ENCODE measurements at places on chromosomes 6 and 20.

GRCh38 chr6:135181333-135182070 is 394 bp downstream of the MYB start:
- no peak for DNase-seq

- DNase-seq, result peak; percentile 3
Observed at GRCh38 chr20:17343656-17344452, 117.0 kb downstream of the PCSK2 start.

DNA sequence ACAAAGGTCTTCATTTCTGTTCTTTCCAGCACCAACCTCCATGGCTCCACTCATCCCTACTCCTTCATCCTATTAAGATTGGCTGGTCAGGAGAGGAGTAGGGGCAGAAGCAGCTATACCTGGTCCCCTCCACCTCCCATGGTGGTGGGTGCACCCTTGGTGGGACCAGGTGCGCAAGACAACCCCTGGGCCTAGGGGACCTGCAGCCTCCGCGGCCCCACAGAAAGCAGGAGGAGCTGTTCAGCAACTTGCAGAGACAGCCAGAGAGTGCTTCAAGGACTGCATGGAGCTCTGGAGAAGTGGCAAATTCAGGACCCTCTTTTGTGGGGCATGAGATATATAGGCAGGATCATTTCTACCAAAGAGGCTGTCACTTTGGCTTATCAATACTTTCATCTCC is 9.8 kb downstream of the ULBP2 start:
- no peak for DNase-seq

- no peak for DNase-seq
Observed at GRCh38 chr6:40894962-40895799, 143.8 kb downstream of the UNC5CL start.

- no peak for DNase-seq
Observed at GRCh38 chr6:100186552-100186951, 192.5 kb upstream of the MCHR2 start.

DNA sequence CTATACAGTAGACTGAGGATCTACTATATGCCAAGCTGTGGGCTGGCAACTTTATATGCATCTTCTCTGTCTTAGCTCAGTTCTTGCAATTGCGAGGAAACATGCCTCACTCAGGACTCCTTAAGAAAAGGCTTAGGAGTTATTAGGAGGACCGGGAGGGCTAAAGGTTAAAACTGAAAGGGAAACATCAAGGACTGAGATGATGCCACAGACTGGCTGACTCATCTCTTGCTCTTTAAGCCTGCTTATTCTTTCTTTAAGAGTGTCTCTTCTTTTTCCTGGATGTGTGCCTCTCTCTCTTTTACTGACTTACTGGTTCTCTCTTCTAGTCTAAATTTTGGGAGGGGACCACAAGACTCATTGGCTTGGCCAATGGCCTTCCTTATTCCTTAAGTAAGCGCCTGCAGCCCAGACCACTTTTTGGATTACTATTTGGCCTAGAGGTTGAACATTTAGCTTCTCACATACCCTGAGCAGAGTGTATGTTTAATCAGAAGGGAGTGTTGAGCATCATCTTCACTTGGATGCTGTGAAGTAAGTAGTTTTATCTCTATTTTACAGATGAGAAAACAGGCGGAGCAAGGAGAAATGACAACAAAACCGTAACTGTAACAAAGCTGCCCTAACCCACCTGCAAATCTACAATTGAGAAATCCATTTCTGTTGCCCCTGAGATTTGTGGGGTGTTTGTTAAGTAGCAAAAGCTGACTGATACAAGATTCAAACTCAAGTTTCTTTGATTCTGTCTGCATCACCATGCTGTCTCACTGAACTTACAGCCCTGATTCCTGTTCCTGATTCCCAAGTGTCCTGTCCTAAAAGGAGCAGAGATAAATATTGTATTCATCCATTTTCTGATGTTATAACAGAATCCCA is 7.2 kb upstream of the SDC4 start:
- DNase-seq, result no peak

GRCh38 chr6:149342525-149342924 is 25.0 kb downstream of the TAB2 start:
- no peak for DNase-seq

- DNase-seq, result no peak
Observed at GRCh38 chr6:225121-225721, 67.1 kb upstream of the DUSP22 start.

DNA sequence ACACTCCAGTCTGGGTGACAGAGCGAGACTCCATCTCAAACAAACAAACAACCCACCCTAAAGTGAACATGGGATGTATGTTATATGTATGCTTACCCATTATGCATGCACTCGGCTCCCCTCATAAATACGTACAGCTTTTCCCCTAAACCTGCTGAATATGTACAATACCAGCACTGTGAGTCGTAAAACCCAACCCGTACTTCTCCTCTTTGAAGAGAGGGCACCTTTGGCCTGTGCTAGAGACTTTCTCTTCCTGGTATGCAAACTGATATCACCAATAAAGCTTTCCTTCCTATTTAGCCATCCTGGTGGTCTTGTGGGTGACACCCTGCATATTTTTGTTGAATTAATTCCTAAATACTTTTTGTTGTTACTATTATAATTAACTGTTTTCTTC is 51.3 kb downstream of the VSTM2L start:
- DNase-seq, result no peak

DNA sequence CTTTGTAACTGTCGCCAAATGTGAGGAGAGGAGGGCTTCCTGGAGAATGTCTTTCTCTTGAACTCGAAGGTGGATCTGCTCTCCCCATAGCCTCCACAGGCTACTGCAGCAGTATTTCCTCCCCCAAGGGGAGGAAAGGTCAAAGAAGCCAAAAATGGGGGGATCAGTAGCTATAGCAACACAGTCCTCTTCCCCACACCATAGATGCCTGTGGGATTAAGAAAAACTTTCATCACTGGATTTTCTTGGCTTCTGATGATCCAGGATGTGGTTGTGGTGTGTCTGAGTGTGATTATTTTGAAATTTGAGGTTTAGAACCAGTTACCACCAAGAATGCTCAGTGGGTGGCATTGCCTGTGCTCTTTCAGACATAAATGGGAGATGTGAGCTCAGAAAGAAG is 140.1 kb upstream of the SPACA1 start:
- DNase-seq, result no peak

DNA sequence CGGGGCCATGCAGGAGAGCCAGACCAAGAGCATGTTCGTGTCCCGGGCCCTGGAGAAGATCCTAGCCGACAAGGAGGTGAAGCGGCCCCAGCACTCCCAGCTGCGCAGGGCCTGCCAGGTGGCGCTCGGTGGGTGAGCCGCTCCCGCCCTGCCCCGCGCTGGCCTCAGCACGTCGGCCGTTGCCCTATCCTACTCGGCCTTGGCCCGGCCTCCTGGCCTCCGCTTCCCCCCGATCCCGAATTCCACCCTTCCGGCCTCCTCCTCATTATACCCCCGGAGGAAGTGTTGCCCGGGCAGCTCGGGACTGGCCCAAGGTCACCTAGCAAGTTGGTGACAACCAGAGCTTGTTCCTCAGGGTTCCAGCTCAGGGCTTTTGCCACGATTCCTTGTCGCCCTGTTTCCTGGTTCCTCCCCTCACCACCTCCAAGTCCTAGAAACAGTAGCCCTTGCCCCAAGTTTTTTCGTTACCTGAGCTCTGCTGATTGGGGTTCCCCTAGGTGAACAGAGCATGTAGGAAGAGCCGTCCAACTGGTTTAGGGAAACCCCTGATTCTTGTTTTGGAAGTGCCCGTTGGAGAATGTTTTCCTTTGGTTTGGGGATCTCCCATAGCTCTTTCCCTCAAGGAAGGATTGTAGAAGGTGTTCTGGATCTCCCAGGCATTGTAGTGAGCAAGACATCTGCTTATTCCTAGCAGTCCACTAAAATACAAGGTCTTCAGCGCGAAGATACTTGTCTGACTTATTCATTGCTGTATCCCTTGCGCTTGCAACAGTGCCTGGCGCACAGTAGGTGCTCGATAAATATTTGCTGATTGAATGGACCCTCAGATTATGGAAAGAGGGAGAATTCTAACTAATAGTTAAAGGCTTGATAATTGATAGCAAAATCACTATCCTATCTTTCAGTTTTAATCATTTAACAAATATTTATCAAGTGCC is 641 bp downstream of the ARFGEF2 start:
- no peak for DNase-seq

- DNase-seq, result no peak
Observed at GRCh38 chr6:45467853-45468252, 90.1 kb upstream of the SUPT3H start.

- DNase-seq, result no peak
Observed at GRCh38 chr6:166716910-166717617, 90.0 kb upstream of the RPS6KA2 start.

GRCh38 chr6:79984261-79984660 is 20.2 kb upstream of the TTK start:
- DNase-seq, result peak; percentile 6

DNA sequence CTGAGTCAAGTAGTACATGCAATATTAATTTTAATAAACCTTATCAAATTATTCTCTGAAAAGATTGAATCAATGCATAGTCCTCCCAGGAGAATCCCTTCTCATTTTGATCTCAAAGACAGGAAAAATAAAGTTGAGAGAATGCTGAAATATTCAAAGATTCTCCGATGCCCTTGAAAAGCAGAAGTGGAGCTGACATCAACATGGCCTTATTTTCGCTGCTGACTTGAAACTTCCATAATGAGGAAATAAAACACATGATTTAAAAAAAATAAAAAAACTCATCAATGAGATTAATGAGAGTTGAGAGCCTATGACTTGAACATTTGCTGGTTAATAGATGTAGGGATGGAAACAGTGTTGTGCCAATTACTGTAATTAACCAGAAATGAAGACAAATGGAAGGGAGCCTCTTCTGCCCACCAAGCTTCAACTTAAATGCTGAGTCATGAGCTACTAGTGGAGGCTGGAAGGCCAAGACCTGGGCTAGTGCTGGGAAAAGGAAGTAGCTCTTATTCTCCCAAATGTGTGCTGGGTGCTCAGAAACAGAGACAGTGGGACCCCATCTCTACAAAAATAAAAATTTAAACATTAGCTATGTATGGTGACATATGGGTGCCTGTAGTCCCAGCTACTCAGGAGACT is 139.9 kb downstream of the BFSP1 start:
- DNase-seq, result no peak

DNA sequence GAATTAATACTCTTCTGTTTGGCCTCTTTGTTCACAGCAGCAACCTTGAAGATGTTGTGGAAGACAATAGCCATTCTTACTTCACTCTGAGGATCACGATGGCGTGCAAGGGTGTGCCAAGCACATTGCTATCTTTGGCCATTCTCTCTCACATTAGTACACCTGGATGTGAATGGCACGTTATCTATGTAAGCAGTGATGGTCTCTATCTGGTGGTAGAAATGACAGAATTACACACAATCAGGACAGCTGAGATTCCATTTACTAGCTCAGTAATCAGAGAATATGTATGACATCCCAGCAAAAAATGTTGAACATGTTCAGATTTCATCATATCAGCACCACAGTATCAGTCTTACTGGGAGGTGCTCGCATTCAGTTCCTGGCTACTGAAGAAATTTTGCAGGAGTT is 116.2 kb downstream of the LCA5 start:
- DNase-seq, result no peak

- no peak for DNase-seq
Observed at GRCh38 chr20:31559704-31560093, 45.4 kb upstream of the ID1 start.

- DNase-seq, result no peak
Observed at GRCh38 chr6:66851930-66852329, 1144.9 kb upstream of the EYS start.

Measured in HFF-Myc (cell line).